NCI-H2029 treated with DMSO at 0.1 percent for 48 hours (cell line): ENCODE measurements at places on chromosomes 2 and 18.

DNA sequence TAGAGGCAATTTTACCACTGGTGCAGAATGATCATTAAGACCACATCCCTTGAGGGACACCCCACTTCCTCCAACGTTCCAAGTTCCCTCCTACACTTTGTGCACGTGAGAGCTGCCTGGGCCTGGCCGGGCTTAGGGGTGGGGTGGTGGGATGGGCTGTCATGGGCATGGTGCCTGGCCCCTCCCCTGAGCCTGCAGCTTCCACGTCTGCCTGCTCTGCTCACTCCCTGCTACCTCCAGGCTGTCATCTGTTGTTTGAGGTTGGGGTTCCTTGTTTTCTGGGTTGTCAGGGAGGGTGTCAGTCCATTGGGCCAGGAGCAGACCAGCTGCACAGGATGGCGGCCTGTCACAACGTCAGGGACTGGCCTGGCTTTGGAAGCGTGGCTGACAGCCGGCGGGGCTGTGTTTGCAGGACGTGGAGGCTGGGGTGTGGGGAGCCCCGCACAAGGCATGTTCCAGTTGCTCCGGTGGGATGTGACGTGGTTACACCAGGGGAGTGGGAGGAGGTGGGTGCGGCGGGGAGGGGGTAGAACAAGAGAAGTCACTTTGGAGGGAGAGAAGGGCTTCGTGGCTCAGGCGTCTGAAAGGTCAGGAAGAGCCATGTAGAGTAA lies 72.3 kb downstream of the RTP5 start:
- no peak for DNase-seq

DNA sequence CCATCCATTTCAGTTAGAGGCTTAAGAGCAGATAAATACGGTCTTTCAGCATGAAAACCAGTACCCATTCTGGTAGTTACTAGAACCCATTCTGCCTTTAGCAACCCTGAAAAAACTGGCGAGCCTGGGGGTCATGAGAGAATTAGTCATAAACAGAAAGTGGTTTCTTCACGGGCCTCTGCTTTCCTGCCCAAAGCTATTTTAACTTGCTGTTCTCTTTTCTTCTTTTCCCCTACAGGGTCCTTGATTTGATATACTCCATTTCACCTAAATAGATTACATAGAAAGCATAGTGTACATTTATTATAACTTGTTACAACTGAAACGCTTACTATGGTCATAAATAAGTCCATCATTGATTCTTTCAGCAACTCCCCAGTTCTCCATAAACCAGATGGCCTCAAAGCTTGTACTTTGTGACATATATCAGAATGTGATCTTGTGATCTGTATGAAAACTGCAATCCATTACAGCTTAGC lies 48.3 kb downstream of the WDFY1 start:
- DNase-seq = no peak

GRCh38 chr2:236956031-236956618 lies 129.6 kb upstream of the COPS8 start:
- DNase-seq = no peak

GRCh38 chr2:127392828-127393578 lies 5.2 kb upstream of the MAP3K2 start:
- no peak for DNase-seq

DNA sequence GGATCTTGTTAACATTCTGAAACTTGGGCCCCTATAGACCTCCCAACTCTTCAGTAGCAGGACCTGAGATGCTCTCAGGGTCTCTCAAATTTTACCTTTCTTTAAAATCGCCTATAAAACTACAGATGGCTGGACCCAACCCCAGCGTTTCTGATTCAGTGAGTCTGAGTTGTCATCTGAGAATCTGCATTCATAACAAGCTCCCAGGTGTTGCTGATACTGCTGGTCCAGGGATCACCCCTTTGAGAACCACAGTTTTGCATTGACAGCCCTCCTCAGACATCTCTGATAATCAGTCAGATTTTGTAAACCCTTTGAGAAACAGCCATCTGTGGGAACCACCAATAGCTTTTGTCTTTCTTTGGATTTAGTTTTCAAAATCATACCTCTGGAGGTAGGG lies 315.8 kb downstream of the CYRIA start:
- DNase-seq = no peak

GRCh38 chr2:235445116-235445515 lies 48.7 kb upstream of the AGAP1 start:
- no peak for DNase-seq

- no peak for DNase-seq
Observed at GRCh38 chr18:919078-919477, 14.4 kb downstream of the ADCYAP1 start.

DNA sequence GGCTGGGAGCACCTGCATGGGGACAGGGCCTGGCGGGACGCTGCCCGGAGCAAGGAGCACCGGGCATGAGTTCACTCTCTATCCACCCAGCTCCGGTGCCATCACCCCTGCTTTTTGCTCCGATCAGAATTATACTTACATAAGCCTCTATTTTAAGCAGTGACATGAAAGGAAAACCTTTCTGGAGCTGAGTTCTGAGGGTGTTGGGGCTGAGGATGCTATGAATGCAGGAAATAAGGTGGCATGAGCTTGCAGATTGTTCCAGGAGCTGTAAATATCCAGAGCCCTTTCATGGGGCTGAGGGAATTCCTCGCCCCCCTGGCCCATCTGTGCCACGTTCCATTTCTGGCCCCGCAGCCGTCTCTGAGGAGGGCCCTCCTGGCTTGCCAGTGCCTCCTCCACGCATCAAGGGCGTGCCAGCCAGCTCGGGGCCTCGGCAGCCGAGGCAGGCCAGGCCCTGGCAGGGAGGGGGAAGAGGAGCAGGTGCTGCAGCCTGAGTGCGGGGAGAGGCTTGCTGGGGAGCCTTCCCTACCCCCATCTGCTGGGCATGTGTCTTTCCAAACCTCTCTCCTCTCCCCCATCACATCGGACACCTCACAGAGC lies 91.7 kb upstream of the MCFD2 start:
- no peak for DNase-seq

GRCh38 chr2:48278590-48278989 lies 251.4 kb upstream of the STON1 start:
- no peak for DNase-seq

- no peak for DNase-seq
Observed at GRCh38 chr2:219059375-219059724, 1.4 kb downstream of the IHH start.

DNA sequence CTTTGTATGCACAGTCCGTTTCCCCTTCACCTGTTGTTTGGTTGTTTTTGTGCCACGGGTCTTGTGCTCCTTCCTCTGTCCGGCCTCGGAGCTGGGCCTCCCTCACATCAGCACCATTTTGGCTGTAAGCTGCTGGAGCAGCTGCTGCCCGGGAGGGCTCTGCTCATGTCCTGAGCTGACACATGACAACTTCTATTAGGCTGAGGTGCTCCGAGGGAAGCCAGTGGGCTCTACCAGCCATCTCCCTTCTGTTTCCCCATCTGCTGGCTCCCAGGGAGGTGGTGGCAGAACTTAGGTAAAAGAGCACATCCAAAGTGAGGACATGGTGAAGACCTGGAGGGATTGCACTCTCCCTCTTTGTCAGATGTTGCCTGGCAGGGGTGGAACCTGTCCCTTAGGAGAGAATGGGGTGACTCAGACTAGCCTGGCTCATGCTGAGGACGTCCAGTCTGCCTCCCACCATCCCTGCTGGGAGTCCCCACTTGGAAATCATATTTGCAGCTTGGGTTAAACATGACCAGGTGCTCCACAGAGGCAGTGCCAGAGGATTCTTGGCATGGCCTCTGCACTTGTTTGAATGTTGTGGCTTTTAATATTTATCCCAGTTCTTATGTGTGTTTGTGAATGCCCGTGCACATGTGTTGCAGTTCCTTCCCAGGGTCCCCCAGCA lies 49.8 kb upstream of the TNP1 start:
- DNase-seq = no peak

DNA sequence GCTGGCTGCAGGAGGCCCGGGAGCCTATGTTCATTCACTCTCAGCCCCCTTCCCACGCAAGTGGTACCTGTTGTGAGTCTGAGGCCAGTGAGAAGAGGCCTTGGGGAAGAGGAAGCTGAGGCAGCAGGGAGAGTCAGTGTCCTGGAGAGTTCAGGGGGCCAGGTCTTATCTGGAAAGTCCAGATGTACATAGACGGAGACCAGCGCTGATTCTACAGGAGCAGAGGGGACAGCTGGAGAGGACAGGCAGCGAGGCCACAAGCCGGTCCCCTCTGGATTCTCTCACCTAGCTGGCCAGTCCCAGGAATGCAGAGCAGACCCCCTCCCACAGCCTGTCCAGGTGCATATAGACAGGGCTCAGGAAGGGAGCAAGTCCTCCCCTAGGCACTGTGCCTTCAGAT lies 29.1 kb upstream of the SELENOI start:
- no peak for DNase-seq

- no peak for DNase-seq
Observed at GRCh38 chr2:157059036-157059435, 198.5 kb upstream of the GALNT5 start.
